A673 (cell line): ENCODE measurements at places on chromosomes 7 and 10. TPM values are rescaled to one million over a fixed set of nuclear protein-coding genes. Genes with fewer than 3 reads are reported as not detected.

GRCh38 chr7:16989811-16990413, 108.1 kb upstream of the AGR3 start:
- no peaks in the 10 kb centered on the region for H3K36me3 ChIP-seq
- H3K4me1 ChIP-seq = peaks cover 14% of the 10 kb centered on the region
- no peaks in the 10 kb centered on the region for H3K27me3 ChIP-seq
- H3K27ac ChIP-seq = peak overlapping the region; percentile 34
- peak overlapping the region; percentile 29 for H3K4me3 ChIP-seq
- DNase-seq = peak; percentile 80

GRCh38 chr10:130352291-130352645, 216.1 kb downstream of the GLRX3 start:
- no peaks in the 10 kb centered on the region for H3K36me3 ChIP-seq
- no peaks in the 10 kb centered on the region for H3K27me3 ChIP-seq
- DNase-seq = no peak
- no peak overlapping the region for H3K4me3 ChIP-seq
- H3K27ac ChIP-seq = no peak overlapping the region

DNA sequence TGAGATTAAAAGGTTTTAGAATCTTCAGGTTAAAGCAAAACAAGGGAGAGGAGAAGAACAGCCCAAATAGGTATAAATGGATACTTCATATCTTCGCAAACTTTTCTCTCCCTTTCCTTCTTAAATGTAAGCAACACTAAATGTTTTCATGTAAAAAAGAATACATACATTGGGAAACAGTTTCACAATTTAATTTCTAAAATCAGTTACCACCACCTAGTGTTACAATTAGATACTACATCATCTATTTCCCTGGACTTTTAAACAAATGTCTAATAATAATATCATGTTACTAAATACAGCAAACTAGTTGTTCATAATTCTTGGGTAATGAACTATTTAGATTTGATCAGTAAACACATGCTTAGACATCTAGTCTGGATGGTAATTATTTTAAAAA, 35.8 kb downstream of the MINDY3 start:
- no peak overlapping the region for H3K27ac ChIP-seq
- H3K27me3 ChIP-seq = no peaks in the 10 kb centered on the region
- DNase-seq = peak; percentile 12
- no peak overlapping the region for H3K4me3 ChIP-seq

GRCh38 chr7:50775231-50775630, 7.5 kb downstream of the GRB10 start:
- no peak for DNase-seq
- no peaks in the 10 kb centered on the region for H3K4me1 ChIP-seq
- no peaks in the 10 kb centered on the region for H3K36me3 ChIP-seq
- H3K27ac ChIP-seq = no peak overlapping the region
- no peak overlapping the region for H3K4me3 ChIP-seq
- no peaks in the 10 kb centered on the region for H3K27me3 ChIP-seq

DNA sequence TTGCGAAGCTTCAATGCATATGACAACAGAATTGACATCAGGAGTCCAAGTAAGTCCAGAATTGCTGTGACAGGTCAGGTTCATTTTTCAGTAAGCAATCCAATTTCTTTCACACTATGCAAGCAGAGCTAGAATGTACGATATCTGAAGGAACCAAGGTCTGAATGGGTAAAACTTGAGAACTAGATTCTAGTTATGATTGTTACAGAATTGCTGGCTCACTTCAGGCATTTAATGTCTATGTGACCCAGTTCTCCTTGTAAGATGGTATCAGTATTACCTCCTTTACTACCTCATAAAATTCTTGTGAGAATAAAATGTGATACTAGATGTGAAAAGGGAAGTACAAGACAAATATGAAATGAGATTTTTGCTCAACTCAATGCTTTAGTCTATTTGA, 159.6 kb downstream of the GPR158 start:
- no peaks in the 10 kb centered on the region for H3K27me3 ChIP-seq
- H3K36me3 ChIP-seq = no peaks in the 10 kb centered on the region
- H3K4me3 ChIP-seq = no peak overlapping the region
- no peaks in the 10 kb centered on the region for H3K4me1 ChIP-seq
- DNase-seq = no peak
- H3K27ac ChIP-seq = no peak overlapping the region

DNA sequence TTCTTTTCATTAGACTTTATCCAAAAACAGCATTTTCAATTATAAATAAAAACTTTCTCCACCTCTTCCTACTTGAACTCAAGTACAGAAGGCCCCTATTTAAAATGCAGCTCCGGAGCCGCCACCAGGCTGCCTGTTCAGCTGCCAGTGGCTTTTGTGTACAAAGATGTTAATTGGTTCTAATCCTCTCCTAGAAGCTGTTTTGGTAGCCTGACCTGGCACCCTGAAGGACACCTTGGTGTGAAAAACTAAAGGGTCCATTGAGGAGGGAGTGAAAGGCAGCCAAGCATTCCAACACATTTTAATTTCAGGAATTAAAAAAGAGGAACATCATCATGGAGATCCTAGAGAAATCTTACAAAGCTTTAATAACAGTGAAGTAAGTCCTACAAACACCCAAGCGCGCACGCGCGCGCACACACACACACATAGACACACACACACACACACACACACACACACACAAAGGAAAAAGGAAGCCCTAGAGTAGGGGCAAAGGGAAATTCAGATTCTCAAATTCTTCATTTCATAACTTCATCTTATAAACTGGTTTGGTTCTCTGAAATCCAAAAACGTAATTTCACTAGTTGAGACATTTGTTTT, 41.4 kb downstream of the VAX1 start:
- peak overlapping the region; percentile 4 for H3K27ac ChIP-seq
- H3K27me3 ChIP-seq = no peaks in the 10 kb centered on the region
- H3K36me3 ChIP-seq = no peaks in the 10 kb centered on the region
- peak; percentile 67 for DNase-seq

DNA sequence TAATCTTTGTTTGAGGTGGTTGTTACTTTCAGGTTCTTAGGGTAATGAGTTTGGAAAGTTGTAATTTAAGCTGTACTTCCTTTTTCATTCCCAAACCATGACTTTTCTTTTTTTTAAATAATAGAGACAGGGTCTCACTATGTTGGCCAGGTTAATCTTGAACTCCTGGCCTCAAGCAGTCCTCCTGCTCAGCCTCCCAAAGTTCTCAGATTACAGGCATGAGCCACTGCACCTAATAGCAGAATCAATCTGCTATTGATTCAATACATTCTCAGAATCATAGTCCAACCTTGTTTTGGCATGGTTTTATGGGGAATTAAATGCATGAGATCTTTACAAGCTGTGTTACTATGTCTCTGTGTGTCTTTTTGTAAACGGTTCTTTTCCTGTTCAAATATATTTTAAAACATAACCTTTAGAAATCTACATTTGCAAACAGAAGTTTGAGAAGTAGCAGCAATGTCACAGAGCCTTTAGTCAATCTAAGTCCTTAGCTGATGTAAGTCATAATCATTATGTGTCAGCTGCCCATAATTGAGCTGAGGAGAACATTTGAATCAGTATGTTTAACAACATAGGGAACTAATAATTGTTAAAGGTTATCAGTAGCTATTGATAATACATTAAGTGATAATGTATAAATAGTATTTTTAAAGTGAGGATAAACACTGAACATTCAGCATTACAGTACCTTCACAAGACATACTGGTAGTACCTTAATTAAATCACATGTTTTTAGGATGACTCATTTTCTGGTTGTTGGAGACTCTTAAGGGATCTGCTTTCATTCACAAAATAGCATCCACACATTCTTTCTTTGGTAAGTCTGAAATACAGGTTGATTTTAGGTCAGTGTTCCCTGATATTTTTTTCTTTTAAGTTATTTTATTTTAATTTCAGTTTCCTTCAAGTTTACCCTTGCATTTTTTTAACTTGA, 8.8 kb downstream of the INPP5F start:
- no peaks in the 10 kb centered on the region for H3K36me3 ChIP-seq
- DNase-seq = peak; percentile 62
- H3K4me1 ChIP-seq = peaks cover 66% of the 10 kb centered on the region
- no peaks in the 10 kb centered on the region for H3K27me3 ChIP-seq
- H3K27ac ChIP-seq = peak overlapping the region; percentile 69

- H3K4me1 ChIP-seq = peaks cover 21% of the 10 kb centered on the region
- H3K36me3 ChIP-seq = no peaks in the 10 kb centered on the region
- DNase-seq = peak; percentile 50
- no peak overlapping the region for H3K4me3 ChIP-seq
- no peaks in the 10 kb centered on the region for H3K27me3 ChIP-seq
Observed at GRCh38 chr7:39608278-39608677, 15.1 kb upstream of the RALA start.

DNA sequence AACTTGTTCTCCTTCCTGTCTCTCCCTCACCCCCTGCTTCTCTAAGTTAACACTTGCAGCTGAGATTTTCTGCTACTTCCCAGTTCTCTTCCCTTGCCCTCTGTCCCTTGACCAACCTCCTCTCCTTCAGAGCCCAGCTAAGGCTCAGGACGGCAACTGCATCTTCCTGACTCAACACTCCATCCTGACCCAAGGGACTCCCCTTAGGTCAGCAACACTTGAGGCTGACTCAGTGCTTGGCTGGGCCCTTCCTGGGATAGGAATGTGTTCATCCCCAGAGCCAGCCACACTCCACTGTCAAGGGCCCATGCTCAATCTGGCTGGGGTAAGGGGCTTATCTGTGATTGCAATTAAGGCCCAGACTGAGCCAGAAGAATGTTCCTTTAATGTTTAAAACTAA, 3.4 kb downstream of the CALHM2 start:
- peaks cover 45% of the 10 kb centered on the region for H3K36me3 ChIP-seq
- no peak for DNase-seq
- no peak overlapping the region for H3K27ac ChIP-seq
- no peaks in the 10 kb centered on the region for H3K27me3 ChIP-seq
- H3K4me1 ChIP-seq = peaks cover 5% of the 10 kb centered on the region

DNA sequence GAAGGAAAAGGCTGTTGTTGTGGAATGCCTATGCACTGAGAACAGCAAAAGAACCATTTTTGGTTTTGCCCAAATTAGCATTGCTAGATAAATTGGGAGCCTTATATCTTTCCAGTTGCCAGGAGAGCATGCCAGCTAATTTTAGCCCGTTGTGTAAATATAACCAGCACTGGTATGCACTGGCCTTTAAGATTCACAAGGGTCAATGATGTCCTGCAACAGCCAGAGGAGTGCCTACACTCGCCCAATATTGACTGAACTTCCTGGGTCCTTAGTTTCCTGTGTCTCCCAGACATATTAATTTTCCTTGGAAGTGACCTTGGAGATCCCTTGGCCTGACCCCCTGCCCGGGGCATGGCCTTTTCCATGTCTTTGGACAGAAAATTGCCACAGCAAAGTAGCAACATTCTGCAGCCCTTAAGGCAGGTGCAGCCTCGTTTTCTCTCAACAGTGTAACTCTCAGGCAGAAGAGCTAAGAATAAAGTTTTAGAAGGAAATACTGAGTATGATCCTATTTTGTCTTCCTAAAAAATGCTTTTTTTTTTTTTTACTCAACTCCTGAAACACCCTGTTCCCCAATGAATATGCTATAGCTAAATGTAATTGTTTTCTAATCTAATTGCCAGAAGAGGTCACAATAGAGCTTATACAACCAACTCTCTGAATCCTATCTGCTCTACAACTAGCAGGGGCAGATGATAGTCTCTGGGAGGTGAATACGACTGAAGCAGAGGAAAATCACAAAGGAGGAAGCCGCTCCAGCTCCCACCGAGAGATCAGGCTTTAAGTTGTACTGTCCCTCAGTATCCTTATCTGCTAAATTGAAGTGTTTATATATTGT, 131.9 kb upstream of the PCGF5 start:
- no peak overlapping the region for H3K27ac ChIP-seq
- no peaks in the 10 kb centered on the region for H3K4me1 ChIP-seq
- DNase-seq = peak; percentile 14
- no peak overlapping the region for H3K4me3 ChIP-seq
- H3K27me3 ChIP-seq = peaks cover 5% of the 10 kb centered on the region
- no peaks in the 10 kb centered on the region for H3K36me3 ChIP-seq

DNA sequence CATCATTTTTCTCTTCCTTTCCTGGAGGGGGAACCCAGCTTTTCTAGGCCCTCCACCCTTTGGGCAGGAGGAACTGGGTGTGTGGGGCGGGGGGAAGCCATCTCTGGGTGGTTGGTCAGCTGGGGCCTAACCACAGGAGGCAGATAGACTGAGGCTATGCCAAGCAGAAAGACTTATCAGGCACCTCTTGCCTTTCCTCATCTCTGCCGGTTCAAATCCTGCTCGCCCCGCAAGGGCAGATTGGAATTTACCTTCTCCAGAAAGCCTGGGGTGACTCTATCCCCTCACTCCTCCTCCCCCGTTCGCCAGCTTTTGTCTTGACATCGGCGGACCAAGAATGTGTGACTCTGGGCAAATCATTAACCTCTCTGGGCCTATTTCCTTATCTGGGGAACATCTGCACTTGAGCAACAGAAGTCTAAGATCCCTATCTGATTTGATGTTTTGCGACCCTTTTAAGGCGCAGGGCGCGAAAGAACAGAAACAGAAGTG, 584 bp upstream of the GARS1 start:
- H3K27ac ChIP-seq = peak overlapping the region; percentile 98
- peaks cover 25% of the 10 kb centered on the region for H3K36me3 ChIP-seq
- peak overlapping the region; percentile 97 for H3K4me3 ChIP-seq
- peaks cover 11% of the 10 kb centered on the region for H3K4me1 ChIP-seq

GRCh38 chr10:34001087-34001580, 666.7 kb upstream of the NRP1 start:
- H3K4me1 ChIP-seq = no peaks in the 10 kb centered on the region
- no peaks in the 10 kb centered on the region for H3K36me3 ChIP-seq
- H3K4me3 ChIP-seq = no peak overlapping the region
- H3K27me3 ChIP-seq = no peaks in the 10 kb centered on the region

- no peak overlapping the region for H3K4me3 ChIP-seq
- H3K27me3 ChIP-seq = no peaks in the 10 kb centered on the region
- H3K4me1 ChIP-seq = no peaks in the 10 kb centered on the region
- H3K36me3 ChIP-seq = peaks cover 30% of the 10 kb centered on the region
- H3K27ac ChIP-seq = no peak overlapping the region
Observed at GRCh38 chr10:80515511-80515910, 22.2 kb upstream of the SH2D4B start.

CRTAC1 gene
- not detected in 2 replicates for total RNA-seq

ASAH2 gene
- total RNA-seq = 5.5 and 6.4 TPM in 2 replicates
